Activated B cell treated with CpG ODN at 0.5 μM for 24 hours (primary cell): ENCODE measurements at places on chromosomes 6 and 20. TPM values are rescaled to one million over a fixed set of nuclear protein-coding genes. Genes with fewer than 3 reads are reported as not detected.

DNA sequence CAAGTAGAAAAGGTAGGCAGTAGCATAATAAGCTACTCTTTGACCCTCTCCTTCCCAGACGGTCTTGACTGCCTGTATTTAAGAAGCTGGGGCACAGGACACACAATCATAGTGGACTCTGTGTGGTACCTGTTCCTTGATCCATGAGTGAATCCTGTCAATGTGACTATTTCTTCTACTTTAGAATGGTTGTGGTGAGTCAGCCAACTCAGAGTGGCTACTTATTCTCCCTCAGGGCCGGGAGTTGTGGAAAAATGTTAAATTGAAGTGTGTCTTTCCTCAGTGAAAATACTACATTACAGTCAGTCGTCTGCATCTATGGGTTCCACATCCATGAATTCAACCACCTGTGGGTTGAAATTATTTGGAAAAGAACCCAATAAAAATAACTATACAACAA, 30.8 kb upstream of the PREP start:
- no peak for DNase-seq

DPPA5 gene
- not detected in 2 replicates for total RNA-seq

DNA sequence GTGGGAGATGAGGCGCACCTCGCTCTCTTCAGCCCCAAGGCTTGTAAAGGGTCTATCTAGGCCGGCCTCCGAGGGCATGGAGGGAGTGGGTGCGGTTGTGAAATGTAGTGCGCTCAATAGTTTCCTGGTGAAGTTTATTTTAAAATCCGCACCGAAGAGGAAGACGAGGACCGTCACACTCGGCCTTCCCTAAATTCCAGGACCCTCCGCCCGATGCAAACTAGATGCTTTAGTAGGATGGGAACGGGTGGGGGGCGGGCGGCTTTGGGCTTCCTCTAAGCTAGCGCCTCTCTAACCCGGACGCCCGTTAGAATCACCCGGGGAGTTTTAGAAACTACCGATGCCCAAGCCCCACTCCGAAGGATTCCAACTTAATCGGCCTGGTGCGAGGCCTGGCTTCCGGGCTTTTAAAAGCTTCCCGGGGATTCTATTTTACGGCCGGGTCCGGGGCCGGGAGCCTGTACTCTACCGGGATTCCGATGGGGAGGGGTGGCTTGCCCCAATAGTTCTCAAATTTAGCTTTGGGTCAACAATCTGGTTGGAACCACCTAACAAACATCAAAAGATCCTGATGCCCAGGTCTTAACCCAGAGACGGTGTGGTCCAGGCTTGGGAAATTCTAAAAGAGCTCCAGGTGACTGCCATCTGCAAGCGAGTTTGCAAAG, 548 bp upstream of the BCAS4 start:
- DNase-seq, result no peak

HRH3 gene
- total RNA-seq, result not detected in 2 replicates

ACTL10 gene
- 2.8 and 3.9 TPM in 2 replicates for total RNA-seq

CTCFL gene
- not detected in 2 replicates for total RNA-seq

DNA sequence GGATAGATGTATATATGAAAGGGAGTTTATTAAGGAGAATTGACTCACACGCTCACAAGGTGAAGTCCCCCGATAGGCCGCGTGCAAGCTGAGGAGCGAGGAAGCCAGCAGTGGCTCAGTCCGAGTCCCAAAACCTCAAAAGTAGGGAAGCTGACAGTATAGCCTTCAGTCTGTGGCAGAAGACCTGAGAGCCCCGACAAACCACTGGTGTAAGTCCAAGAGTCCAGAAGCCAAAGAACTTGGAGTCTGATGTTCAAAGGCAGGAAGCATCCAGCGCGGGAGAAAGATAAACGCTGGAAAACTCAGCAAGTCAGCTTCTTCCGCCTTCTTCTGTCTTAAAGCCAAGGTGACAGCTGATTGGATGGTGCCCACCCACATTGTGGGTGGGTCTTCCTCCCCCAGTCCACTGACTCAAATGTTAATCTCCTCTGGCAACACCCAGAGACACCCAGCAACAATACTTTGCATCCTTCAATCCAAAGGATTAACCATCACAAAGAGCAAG, 102.6 kb upstream of the GJE1 start:
- DNase-seq, result no peak
